ENCODE measurements at places on chromosomes 3 and 15.

- no peak for DNase-seq
These were observed 321.2 kb upstream of the COL8A1 start for GRCh38 chr3:99317201-99317600.

- no peak for DNase-seq
These were observed 83.8 kb upstream of the MRPS22 start for GRCh38 chr3:139260041-139260486.

- no peak for DNase-seq
These were observed 29.9 kb upstream of the LRTM1 start for GRCh38 chr3:54957711-54958110.

GRCh38 chr3:181998828-181999227 lies 287.1 kb downstream of the SOX2 start:
- no peak for DNase-seq

DNA sequence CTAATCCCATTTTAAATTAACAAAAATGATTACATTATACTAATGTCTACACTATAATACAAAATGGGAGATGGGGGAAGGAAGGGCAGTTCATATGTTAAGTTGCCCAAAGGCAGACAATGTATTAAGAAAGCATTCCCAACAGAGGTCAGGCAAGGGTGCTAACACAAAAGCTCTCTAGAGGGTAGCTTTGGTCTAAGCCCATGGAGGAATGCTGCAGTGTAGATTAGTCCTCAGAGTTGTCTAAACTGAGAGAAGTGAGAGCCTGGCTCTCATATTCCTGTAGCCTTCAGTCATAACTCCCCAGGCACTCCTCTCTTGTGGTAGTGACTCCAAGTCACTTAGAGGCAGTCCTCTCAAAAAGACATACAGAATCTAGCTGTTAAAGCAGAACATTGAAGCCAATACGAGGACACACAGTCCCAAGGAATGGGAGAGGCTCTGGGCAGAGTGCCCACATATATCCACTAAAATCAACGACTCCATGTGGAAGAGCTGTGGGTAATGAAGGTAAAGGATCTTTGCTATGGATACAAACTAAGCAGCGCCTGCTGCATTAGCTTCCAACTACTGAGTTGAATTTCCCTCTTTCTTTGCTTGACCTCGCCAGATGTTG lies 14.5 kb downstream of the NEK10 start:
- DNase-seq, result no peak

DNA sequence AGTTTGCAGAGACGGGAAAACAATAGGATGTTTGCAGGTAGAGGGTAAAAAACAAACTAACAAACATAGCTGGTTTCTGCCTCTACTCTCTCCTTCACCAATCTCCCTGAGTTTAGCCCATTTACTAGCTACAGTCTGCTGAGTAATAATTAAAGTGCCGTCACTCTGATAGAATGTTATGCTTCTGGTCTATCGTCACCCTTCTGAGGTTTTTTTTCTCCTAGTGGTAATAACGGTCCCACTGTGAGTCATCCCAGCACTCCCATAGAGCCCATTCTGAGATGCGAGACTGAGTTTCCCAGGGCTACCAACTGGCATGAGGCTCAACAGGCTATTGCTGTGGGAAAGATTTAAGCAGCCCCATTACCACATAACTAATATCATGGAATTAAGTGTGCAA lies 56.4 kb downstream of the PLAAT1 start:
- DNase-seq, result no peak

GRCh38 chr3:31760654-31761053 lies 220.4 kb downstream of the OSBPL10 start:
- DNase-seq, result no peak
